Activated naive CD4-positive, alpha-beta T cell (primary cell): ENCODE measurements at places on chromosomes 3 and 15.

DNA sequence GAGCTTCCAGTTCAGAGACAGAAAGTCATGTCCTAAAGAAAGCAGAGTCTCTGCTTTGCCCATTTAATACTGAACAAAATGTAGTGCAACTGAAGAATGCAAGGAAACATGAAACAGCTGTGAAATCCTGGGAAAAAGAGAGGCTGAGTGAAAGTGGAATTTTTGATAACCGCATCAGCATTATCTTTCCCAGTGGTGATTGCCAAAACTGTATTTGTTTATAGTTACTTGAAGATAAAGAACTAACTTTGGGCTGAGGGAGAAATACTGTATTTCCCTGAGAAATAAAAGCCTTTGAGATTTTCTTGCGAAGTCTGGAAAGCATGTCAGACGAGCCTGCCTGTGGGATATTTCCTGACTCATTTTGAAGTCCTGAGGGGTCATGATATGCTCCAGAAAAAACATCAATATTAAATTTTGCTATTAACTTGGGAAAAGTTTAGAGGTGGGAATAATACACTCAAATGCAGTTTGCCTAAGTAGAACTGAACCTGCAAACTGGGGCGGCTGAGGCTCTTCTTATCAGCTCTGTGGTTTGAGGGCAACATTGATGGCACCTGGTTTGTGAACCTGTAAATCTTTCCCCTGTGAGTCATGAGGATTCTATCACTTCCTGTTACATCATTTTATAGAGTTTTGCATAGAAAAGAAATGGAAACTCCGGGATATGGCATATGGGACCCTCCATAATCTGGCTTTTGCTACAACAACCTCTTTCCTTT lies 855.3 kb downstream of the MCTP2 start:
- DNase-seq, result no peak

GRCh38 chr3:145427355-145427754 lies 733.6 kb downstream of the PLOD2 start:
- DNase-seq, result no peak

DNA sequence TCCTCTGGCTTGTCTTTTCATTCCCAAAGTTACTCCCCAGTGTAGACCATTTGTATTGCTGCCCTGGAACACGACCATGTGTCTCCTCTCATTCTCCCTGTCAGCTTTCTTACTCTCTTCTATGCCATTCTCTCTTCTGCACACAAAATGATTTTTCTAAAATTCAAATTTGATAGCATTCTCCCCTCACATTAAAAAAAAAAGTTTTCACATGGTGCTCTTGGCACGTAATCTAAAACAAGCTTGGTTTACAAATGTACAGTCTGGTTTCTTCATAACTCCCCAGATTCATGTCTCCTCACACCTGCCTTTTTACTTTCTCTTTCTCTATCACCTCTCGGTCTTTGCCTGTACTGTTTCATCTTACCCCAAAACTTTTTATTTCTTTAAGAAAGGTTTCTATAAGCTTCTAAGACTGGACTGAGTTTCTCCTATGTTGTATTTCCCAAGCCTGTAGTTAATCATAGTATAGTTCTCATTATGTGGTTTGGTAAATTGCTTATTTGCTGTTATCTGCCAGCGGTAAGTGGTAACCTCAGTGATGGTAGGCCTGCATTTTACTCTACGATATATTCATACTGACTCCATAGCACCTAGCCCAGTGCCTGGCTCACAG lies 31.2 kb downstream of the BCHE start:
- no peak for DNase-seq

DNA sequence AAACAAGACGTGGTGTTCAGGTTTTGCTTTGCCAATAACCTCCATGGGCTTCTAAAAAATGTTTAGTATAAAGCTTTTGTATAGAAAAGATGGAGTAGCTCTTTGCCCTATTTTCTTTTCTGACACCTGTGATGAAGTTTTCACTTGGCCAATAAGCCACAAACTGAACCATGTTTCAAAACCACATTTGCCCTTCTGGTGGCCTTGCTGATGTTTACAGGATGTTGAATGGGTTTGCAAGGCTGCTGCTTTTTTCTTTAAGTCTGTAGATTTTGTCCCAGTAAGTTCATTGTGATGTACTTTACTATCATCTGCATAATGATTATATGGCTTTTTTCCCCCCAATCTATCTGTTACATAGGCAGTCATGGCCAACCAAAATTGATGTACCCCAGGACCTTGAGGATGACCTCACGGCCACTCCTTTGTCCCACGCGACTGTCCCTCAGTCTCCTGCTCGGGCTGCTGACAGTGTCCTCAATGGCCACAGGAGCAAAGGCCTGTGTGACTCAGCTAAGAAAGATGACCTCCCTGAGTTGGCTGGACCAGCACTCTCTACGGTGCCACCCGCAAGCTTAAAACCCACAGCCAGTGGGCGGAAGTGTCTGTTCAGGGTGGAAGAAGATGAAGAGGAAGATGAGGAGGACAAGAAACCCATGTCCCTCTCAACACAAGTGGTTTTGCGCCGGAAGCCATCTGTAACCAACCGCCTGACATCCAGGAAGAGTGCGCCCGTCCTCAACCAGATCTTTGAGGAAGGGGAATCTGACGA lies 60.8 kb downstream of the SNRK start:
- no peak for DNase-seq

- no peak for DNase-seq
Observed at GRCh38 chr15:29920515-29920914, 98.2 kb upstream of the TJP1 start.

DNA sequence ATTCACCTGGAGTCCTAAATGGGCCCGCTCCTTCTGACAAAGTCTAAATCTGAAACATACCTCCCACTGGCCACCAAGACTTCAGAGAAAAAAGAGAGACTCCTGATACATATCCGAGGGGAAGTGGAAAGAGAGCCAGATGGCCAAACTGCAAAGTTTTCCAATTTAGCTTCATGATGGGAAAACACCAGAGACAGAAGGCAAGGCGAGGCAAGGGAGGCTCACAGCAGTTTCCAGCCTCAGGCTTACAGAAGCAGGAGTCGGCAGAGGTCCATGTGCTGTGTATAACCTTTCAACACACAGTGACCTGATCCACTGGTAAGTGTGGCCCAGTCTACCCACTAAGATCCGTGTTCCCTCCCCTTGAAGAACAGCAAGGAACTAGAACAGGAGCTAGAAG lies 29.9 kb upstream of the PDE8A start:
- no peak for DNase-seq

GRCh38 chr3:179606534-179607085 lies 2.0 kb downstream of the NDUFB5 start:
- no peak for DNase-seq

DNA sequence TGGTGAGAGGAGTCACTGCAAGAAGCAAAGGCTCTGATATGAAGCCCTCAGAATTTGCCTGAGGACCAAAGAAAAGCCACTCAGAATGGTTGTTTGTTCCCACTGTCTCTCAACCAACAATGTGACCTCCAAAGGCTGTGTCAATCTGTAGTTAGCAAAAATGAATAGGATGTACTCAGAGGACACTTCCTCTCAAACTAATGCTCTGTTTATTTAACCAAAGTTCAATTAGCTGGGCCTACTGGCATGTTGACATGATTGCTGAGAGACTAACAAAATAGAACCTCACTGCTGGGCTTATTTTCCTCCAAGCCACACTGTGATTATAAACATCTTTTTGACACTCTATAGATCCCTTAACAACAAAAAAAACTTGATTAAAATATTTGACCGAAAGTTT lies 522.5 kb downstream of the OCA2 start:
- DNase-seq, result no peak

GRCh38 chr3:55903680-55904079 lies 416.6 kb upstream of the WNT5A start:
- no peak for DNase-seq

GRCh38 chr3:53303957-53304356 lies 43.4 kb downstream of the DCP1A start:
- no peak for DNase-seq

- no peak for DNase-seq
Observed at GRCh38 chr3:160931474-160931873, 173.7 kb downstream of the B3GALNT1 start.

DNA sequence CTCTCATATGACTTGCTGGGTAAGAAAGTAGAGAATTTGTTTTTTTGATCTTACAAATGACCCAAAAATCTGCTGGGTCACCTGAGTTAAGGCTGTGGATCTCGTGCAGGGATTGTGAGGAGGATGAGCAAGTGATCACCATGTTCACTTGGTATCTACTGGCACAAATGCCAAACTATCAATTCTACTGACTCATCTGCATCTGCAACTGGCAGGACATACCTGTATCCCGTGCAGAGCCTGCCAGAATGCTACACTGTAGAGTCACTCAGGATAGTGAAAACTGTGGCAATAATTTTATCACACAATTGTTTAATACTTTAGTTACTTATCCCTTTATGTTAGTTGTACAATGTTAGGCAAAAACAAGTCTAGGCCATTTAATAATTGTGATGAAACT lies 129.6 kb upstream of the PLXND1 start:
- DNase-seq, result no peak

DNA sequence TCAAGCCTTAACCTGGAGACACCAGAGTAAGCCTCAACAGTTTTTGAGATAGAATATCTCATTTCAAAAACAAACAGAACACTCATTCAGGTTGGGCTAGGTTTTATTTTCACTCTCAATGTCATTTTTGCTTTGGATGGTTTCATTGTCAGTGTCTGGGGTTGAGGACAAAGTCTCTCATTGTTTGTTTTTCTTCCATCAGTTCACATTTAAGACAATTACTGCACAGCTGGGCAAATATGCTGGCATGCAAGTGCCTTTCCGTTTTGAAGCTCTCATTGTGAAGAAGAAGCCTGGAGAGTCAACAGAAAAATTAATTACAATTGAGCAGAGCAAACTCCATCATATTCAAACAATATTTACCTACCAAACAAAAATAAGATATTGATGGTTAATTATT lies 1050.0 kb downstream of the TBL1XR1 start:
- DNase-seq, result no peak

DNA sequence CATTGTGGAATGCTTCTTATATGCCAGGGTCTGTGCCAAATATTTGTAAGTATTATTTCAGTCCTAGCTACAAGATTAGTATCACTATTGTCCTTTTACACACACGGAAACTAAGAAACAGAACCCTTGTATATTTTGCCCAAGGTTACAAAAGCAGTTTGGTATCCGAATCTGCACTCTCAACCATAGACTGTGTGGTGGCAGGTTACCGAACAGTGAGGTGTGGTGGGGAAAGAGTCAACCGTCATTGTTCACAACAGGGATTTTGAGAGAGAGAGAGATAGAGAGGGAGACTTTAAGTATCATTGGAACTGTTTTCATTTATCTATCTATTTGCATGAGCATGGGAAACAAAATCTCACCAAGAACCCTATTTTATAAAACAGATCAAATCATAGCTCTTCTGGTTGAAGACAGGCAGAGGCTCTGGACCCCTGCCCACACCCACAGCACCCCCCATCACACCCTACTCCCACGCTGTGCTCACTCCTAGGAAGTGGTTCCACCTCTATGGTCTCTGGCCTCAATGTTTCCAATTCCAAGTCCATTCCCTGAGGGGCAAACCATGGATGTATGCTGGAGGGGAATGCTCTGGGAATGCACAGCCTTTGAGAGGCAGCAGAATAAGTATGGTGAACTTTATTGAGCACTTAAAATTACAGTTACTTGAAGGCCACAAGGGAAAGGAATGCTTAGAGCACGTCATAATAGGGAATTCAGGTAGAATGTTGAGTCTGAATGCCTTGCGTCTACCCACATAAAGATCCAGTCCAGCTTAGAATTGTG lies 69.0 kb downstream of the ARHGAP31 start:
- DNase-seq, result no peak

DNA sequence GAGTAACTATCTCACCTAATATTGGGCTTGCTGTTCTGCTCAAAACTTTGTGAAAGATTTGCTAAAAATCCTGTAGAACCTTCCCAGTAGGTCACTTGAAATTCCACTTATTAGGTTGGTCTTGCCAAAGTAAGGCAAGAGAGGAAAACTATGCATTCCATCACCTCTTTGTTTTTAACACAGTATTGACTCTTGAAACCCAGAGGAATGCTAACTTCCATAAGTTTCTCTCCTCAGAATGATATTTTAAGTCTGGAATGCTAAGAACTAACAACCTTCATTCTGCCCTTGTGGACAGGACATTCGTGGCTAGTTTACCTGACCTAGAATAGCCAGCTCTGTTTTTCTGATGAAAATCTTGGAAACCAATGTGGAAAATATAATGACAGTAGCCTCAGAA lies 154.5 kb downstream of the TMCO5A start:
- no peak for DNase-seq

- DNase-seq, result no peak
Observed at GRCh38 chr3:37680401-37680800, 181.3 kb upstream of the CTDSPL start.

- DNase-seq, result no peak
Observed at GRCh38 chr3:125202197-125202596, 10.4 kb downstream of the SLC12A8 start.

- no peak for DNase-seq
Observed at GRCh38 chr3:13115576-13115910, 42.3 kb upstream of the IQSEC1 start.

DNA sequence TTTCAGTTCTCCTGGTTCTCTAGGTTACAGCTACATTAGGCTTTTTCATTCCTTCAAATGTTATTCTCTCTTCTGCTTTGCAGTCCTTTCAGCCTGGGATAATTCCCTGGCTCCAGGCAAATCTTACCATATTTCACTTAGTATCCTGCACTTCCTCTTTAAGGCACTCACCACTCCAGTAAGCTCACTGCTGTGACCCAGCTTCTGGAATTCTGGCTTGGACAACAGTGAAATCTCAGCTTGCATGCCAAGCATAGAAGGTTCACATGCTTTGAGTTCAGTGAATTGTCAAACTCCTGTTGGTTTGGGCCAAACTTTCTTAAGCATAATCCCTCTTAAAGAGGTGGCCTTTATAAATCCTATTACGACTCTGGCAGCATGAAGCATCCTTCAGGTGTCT lies 69.4 kb downstream of the SCN10A start:
- no peak for DNase-seq

GRCh38 chr3:10495003-10495402 lies 10.4 kb downstream of the ATP2B2 start:
- DNase-seq, result no peak

DNA sequence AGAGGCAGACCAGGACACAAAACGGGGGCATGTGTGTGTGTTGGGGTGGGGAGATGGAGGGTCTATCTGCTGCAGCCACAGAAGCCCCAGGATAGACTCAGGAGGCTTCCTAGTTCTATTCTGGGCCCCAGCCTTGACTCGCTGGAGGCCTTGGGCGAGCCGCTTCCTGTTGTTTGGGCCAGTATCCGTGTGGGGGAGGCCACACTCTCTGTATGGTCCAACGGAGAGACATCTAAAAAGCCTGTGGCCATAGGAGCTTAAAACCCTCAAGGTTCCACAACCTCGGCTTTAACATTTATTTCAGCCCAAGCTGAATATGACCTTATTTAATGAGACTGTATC lies 32.8 kb downstream of the POC1A start:
- no peak for DNase-seq

GRCh38 chr15:58924327-58924726 lies 9.2 kb downstream of the SLTM start:
- DNase-seq, result no peak

- DNase-seq, result no peak
Observed at GRCh38 chr3:183108470-183108869, 9.2 kb upstream of the MCCC1 start.
